T-helper 17 cell (primary cell): ENCODE measurements at places on chromosomes 7 and 10.

DNA sequence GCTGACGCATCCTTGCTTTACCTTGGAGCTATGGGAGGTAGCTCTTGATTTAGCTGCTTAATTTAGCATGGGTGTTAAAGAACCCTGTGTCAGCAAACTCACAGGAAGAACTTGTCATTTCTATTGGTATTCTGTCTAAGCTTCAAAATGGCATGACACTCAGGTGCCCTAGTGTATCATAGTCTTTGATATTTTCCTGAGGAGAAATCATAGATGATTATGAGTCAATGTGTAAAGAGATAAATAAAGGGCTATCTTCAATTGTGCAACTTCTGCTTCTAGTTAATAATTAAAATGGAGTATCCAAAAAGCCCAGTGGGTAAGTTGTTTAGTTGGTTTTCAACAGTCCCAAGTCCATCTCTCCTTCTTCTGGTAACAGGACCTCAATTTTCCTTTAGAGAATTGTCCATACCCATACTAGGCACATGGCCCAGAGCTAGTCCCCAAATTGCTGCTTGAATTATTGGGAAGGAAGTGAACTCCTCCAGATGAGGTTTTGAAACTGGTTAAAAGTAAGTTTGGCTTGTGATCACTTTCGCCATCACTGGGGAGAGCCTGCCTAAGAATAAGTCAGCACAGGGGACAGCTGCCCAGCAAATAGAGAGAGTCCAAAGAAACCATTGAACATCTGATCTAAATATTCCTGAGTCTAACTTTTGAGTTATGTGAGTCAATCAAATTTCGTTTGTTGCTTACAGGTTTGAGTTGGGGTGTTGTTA is 169.0 kb upstream of the PHYHIPL start:
- no peak for DNase-seq

- DNase-seq, result no peak
These were observed 157.1 kb upstream of the PRKCQ start for GRCh38 chr10:6737080-6737641.

GRCh38 chr10:124605856-124606812 is 138.0 kb downstream of the FAM53B start:
- DNase-seq, result no peak

- no peak for DNase-seq
These were observed 57.2 kb downstream of the MAD1L1 start for GRCh38 chr7:2175514-2175913.

- DNase-seq, result no peak
These were observed 156.7 kb upstream of the NPVF start for GRCh38 chr7:25384788-25385505.

- DNase-seq, result no peak
These were observed 199.1 kb upstream of the PRKCQ start for GRCh38 chr10:6778992-6779701.

GRCh38 chr10:5195727-5196374 is 786 bp upstream of the AKR1C4 start:
- DNase-seq, result no peak

GRCh38 chr10:71006506-71006905 is 118.1 kb upstream of the PCBD1 start:
- no peak for DNase-seq

- no peak for DNase-seq
These were observed 96.0 kb upstream of the SAMD8 start for GRCh38 chr10:75015442-75015841.

- DNase-seq, result no peak
These were observed 50.7 kb upstream of the CABCOCO1 start for GRCh38 chr10:61612009-61612408.

DNA sequence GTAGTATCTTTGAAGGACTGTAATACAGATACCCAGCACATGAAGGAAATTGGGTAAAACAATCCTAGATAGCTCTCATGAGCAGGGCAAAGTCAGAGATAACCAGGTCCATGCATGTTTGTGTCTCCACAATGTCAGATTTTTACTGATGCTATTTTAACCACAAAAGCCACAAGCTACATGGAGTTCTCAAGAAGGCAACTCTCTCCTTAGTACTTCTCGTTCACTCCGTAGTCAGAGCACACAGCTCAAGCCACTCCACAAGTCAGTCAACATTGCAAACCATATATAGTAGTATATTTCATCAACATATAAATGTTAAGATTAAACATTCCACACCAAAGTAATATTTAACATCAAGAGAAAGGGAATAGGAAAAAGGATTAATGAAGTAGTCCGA is 98.0 kb upstream of the PIK3CG start:
- DNase-seq, result no peak

- DNase-seq, result no peak
These were observed 23.1 kb upstream of the MACC1 start for GRCh38 chr7:20240080-20240926.

GRCh38 chr7:92155108-92155739 is 20.9 kb upstream of the CYP51A1 start:
- DNase-seq, result no peak

DNA sequence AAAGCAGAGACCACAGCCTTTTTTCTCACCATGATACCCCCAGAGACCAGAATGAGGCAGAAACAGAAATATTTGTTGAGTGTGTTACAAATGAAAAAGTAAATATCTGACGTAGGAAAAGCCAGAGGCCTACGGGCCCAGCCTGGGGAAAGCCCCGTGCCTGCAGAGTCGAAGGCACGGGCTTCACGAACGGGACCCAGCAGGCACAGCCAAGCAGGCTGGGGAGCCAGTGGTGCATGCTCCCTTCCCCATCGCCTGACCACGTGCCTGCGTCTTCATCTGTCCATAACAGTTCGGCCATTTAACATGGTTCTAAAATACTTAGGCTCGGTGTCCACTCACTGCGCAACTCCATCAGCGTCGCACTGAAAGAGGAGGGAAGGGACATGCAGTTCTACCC is 50.8 kb downstream of the SLIT1 start:
- no peak for DNase-seq

DNA sequence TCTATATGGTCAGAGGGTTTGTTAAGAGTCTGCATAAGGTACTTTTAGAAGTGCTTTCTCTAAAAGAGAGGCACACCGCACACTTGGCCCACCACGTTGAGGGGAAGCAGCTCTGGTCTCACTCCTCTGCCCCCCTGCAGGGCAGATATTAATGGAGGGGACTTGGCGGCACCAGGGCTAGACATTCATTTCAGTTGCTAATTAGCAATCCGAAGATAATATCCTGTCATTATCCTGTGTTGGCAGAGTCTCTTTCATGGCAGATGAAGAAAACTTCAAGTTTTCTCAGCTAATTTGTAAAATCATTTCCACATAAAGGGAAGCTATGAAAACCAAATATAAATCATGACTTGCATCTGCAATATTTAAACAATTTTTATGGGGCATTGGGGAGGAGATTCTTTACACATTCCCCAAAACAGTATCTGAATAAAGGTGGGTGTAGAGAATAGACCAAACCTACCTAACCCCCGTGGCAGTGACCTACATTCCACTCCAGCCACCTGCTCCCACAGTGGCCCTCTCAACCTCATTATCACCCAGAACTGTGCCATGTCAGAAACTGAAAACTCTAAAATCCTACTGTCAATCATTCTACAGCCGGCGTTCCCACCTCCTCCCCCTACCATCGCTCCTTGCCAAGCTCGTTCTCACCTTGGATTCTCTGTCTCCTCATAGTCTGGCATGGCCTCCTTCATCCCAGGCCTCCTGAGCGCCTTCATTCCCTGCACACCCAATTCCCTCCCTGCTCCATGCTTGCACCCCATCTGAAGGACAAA is 54.1 kb upstream of the STK17A start:
- no peak for DNase-seq

GRCh38 chr7:144483189-144483588 is 79.7 kb upstream of the NOBOX start:
- no peak for DNase-seq

- DNase-seq, result no peak
These were observed 10.0 kb downstream of the CYP3A43 start for GRCh38 chr7:99837649-99838361.

DNA sequence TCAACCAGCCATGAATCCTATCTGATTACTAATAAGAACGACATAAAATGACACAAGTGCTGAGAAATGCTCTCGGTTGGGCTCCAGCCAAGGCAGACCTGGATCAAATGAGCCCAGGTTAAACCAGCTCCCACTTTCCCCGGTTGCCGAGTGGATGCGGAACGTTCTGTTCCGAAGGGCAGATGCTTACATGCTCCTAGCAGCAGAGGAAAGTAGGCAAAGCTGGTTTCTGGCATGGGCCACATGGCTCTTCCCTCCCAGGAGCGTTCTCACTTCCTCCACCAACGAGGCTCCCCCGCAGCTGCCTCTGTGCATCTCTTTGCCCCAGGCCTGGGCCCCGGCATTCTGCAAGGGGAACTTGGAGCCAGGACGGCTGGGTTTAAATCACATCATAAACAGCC is 61.8 kb upstream of the SDK1 start:
- no peak for DNase-seq

DNA sequence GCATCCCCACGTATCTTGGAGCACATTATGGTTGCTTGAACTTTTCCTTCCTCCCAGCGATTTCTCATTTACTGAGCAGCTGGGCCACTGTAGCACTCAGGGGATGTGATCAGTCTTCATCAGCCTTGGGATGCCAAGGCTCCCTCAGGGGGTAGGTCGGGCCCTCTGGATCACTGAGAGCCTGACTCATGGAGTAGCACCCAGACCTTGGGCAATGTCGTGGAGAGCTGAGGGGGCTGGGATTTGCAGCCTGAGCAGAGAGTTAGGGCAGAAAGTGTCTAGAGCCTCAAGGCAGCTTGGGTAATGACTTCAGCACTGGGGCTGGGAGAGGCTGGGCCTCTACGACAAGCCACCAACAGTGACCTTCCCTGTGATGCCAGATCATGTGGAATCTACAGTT is 86.5 kb upstream of the CXCL12 start:
- no peak for DNase-seq

DNA sequence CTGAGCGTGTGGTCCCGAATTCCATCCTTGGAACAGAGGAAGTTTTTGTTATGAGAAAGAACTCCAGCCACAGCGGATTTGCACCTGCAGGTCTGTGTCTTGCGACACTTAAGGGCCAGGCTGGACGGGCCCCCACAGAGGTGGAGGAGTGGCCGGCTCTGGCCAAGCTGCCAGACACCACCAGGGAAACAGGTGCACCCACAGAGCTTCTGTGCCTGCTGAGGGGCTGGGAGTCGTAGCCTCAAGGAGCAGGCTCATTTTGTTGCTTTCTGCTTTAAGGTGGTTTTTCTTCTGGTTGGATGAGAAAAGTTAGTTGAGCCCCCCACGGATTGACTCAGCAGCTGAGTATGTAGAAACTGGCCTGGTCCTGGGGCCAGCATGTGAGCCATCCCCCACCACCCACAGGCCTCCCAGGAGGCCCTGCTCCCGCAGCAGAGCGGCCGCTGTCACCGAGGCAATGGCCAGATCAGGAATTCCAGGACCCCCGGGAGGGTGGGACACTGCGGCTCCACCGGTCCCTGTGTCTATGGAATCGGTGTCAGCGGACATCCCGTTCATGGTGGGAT is 41.9 kb downstream of the NKX6-2 start:
- no peak for DNase-seq

DNA sequence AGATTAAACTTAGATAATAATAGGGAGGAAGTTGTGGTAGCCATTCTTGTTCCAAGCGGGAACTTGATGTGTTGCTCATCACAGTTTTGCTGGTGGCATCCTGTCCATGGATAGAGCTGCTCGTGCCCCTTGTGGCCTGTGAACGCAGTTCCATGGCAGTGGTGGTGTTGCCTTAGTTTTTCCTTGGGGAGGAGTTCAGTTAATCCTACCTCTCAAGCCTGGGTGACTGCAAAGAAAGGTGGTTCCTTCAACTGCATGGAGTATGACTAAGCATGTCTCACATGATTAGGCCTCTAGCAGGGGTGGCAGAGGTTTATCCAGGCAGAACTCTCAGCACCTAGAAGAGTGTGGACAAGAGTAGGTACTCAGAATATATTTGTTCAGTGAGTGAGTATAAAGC is 99.7 kb downstream of the MAPK8 start:
- DNase-seq, result no peak

- DNase-seq, result no peak
These were observed 538.5 kb downstream of the HTR7 start for GRCh38 chr10:90319188-90319914.

DNA sequence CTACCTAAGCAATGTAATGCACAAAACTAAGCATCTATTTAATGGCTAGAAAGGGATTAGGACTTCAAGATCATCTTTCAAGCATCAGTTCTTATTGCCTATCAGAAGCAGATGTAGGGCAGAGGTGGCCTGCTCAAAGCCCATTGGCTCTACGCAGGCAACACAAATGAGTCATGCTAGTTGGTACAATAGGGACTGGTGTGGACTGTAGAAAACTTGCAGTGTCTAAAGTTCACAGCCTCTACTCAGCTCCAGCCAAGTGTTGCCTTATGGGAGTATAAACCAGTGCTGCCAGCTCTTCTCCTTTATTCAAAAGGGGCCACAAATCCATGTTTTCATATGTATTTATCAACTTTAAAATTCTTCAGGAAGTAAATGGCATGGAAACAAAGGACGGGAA is 31.7 kb downstream of the ASAH2 start:
- DNase-seq, result no peak

GRCh38 chr10:78889536-78890063 is 179.2 kb upstream of the ZMIZ1 start:
- no peak for DNase-seq

DNA sequence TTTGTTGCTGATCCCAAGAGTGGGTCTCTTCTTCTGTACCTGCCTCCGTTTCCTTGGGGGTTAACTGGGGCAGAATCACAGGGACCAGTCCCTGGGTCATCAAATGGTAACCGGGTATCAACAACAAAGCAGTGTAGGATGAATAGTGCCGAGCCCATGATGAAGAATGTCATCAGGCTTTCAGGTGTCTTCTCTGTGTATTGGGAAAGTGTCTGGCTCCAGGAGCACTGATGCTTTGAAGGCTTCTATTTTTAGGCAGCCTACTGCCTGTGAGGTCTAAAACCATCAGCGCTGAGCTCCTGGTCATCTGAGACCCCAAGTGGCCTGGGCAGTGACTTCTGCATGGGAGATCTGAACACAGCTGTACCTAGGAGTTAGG is 48.2 kb upstream of the SHH start:
- no peak for DNase-seq

GRCh38 chr7:46810986-46811385 is 770.9 kb downstream of the TNS3 start:
- DNase-seq, result no peak

DNA sequence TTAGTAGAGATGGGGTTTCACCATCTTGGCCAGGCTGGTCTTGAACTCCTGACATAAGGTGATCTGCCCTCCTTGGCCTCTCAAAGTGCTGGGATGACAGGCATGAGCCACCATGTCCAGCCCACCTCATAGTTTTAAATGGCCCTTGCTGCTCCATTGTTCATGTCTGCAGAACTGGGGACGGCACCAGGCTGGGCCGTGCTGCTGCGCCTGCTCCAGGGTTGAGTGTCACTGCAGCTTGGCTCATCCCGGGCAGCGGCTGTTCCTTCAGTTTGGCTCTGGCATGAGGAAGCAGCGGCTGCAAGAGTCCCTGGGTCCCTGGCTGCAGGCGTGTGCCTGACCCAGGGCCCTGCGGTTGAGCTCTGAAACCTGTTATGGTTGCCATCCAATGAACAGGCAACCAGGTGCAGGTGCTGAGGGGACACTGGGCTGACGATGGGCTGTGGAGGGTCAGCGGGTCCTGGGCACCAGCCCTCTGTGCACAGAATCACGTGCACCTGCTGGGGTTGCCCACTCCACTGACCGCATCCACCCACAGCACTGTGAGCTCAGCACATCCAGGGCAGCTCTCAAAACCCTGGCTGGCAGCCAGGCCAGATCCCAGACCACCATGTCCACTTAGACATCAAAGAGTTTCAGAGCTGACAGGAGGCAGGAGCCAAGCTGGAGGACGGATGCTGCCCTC is 70.2 kb upstream of the PPP2R2D start:
- no peak for DNase-seq

GRCh38 chr7:157309988-157310668 is 26.7 kb upstream of the DNAJB6 start:
- DNase-seq, result no peak
